Fibroblast of skin of scalp (primary cell): ENCODE measurements at places on chromosomes 16 and 17.

DNA sequence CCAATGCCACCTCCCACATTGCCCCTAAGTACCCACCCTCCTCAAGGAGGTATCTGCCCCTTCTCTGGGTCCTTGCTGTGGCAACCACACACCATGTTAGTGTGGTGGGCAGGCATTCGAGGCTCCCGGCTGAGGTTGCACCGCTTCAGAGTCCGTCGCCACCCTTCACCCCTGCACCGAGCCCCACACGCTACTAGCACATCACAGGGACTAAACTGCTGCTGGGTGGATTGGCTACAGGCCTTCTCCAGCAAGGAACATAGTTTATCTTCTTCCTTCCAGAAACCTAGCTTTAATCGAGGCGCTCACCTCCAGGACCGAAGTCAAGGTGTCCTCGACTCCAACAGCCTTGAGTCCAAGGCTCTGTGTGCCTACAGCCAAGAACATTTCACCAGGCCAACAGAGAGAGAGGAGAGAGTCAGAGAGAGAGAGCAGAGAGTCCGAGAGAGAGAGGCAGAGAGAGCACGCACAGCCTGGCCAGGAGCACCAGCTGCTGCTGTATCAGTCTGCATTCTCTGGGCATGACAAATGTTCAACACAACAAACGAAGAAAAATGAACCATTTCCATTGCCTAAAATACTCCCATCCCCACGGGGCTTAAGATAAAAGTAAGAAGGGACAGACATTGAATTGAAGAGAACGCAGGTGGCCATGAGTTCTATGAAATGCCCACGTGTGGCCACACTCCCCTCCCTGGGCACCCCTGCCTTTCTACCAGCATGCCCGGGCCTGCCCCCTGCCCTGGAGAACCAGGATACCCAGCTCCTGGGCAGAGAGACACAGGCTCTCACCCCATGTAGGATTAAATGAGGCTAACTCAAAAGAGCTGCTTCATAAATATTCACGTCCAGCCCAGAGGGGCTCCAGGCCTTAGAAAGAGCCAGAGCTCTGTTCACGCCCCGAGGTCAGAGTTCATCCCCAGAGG lies 94.9 kb downstream of the RBFOX3 start:
- no peak for DNase-seq

- no peak for DNase-seq
Measured at GRCh38 chr17:45409659-45410076, 23.0 kb downstream of the ARHGAP27 start.

DNA sequence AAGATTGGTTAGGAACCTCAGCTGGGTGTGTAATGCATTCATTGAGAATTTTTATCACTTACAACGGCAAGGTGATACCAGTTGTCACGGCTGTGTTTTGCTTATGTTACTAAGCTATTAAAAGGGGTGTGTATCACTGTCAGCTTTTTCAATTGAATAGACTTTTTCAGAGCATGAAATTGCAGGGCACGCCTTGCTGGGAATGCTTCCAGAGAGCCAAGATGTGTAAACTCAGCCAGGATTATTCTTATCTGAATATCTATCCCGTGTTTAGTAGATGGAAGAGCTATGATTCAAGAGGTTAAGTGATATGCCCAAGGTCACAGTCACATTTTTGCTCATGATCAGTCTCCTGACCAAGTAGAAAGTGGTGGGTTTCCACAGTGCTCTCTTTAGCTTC lies 6.6 kb upstream of the TEKT3 start:
- no peak for DNase-seq

DNA sequence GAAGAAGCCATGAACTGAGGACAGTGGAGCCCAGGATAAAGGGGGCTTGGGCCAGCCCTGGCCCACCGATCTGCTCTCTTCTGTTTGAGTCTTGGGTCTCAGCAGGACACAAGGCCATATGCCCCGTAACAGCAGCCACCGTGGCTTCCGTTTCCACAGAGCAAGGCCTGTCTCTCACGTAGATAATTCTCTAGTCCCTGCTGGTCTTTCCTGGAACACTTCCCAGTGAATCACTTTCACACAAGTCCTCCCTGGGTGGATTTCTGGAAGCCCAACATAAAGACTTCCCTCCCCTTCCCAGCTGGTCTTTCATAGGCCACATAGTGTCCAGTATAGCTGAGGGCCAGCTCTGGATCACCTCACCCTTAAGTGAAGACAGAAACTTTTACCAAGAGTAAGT lies 19.9 kb upstream of the C16orf78 start:
- peak; percentile 3 for DNase-seq

GRCh38 chr16:82684256-82684655 lies 57.5 kb downstream of the CDH13 start:
- peak; percentile 66 for DNase-seq
